ENCODE measurements at places on chromosomes 4 and X.

GRCh38 chr4:182923366-182923765, 6.2 kb upstream of the DCTD start:
- no peak for DNase-seq

DNA sequence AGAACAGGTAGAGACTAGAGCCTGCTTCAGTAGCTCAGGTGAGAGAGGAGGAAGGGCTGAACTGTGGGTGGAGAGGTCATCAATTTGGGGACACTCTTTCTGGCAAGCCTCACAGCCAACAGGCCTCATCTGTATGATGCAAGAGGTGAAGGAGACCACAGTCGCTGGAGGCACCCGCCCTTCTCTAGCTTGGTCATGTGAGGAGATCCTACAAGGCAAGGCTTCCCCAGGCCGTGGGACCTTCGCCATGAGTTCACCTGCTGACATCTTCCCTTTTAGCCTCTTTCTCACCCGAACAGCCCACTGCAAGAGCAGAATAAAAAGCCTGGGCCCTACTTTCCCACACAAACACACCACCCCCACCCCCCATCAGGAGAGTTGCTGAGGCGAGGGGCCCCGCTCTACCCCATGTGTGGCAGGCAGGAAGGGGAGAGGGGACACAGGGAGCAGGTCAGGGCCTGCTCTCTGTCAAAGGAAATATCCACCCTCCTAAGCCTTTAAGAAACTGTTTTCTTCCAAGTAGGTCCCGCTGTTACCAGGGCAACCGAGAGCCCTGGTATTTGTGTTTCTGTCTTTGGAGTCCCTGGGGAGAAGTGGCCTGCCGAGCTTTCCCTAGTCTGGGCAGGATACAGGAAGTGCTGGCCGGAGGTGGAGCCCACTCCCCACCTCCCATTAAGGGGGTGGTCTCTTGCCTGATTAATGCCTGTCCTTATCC, 8.1 kb downstream of the RTL5 start:
- DNase-seq: no peak

DNA sequence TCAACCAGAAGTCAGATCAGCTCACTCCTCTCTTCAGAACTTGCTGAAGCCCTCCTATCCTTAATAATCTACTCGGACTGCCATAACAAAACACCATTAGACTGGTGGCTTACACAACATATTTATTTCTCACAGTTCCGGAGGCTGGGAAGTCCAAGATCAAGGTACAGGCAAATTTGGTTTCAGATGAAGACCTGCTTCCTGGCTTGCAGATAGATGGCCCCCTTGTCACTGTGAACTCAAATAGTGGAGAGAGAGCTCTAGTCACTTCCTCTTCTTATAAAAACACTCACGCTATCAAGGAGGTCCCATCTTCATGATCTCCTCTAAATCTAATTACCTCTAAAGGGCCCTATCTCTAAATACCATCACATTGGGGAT, 125.1 kb downstream of the CAMK2D start:
- no peak for DNase-seq

- DNase-seq: peak; percentile 81
Measured at GRCh38 chrX:103831803-103832544, at the start of gene RAB9B. Gene RAB9B (minus strand): TSS chrX:103832257. CDS start chrX:103825784, 6,473 bp downstream.

- DNase-seq: no peak
Measured at GRCh38 chr4:128288689-128289106, 1.1 kb upstream of the PGRMC2 start.

DNA sequence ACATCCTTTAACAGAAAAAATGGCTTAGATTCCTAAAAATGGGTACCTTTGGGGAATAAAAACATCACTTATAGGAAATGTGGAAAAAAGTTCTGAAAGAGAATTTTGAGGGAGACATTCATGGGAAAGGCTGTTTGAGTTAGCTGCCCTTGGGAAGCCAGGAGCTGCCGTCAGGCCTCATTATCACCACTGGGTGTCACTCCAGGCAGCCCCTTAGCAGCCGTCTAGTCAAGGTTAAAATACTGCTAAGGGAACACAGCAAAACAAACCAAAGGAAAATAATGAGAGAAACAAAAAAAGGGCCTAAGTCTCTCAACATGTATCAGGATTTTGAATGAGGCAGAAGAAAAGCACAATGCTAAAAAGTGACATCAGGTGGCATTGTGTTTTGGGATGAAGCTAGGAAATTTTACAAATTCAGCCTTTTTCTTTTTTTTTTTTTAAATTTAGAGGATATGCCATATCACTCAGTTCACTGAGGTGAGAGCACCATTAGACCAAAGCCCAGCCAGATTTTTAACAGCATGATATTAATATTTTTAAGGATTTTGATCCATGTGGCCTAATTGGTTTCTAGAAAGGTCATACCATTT, 235.3 kb downstream of the GPAT3 start:
- DNase-seq: peak; percentile 50

Data from Ammon's horn (tissue), 1 donor.